Activated CD8-positive, alpha-beta memory T cell treated with anti-CD3 and anti-CD28 coated beads for 36 hours (primary cell): ENCODE measurements at places on chromosomes 4 and X. TPM values are rescaled to one million over a fixed set of nuclear protein-coding genes. Genes with fewer than 3 reads are reported as not detected.

Gene ANKRD50
- total RNA-seq = 0.21 TPM

Gene TEC
- 2.2 TPM for total RNA-seq

Gene SOD3
- not detected for total RNA-seq

Gene NPY2R
- total RNA-seq = not detected

Gene ERVMER34-1
- 0.21 TPM for total RNA-seq

Gene MRFAP1L1
- total RNA-seq = 45.9 TPM

Gene UGT8
- total RNA-seq = 0.32 TPM

Gene GABRQ
- total RNA-seq = not detected

Gene DCHS2
- not detected for total RNA-seq

Gene PRMT9
- total RNA-seq = 6.3 TPM

Gene PLAC1
- total RNA-seq = not detected

Gene CT55
- total RNA-seq = not detected

Gene PPM1K
- 38.1 TPM for total RNA-seq

Gene STOX2
- total RNA-seq = not detected
